Activated CD4-positive, CD25-positive, alpha-beta regulatory T cell treated with anti-CD3 and anti-CD28 coated beads, Interleukin-2, amount 50 U/mL, for 72 hours (primary cell): ENCODE measurements at places on chromosomes 3 and 15.

- no peak for DNase-seq
These were observed 121.9 kb downstream of the BBX start for GRCh38 chr3:107644631-107645030.

GRCh38 chr15:74302821-74303359 is 64.6 kb downstream of the CYP11A1 start:
- no peak for DNase-seq

DNA sequence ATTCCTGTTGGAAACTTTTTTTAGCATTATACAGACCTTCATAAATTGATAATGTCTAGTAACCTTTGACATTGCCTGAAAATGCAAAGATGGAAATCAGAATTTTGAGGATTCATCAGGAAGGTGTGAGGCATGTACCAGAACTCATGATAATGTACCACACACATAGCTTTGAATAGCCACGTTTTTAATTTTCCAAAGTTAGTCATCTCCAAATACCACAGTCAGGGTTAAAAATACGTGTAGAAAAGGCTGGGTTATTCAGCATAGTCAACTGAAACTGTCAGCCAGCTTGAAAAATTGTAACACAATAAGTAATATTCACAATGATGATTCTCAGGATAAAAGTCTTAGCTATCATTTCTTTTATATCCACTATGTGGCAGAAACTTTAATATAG is 102.0 kb upstream of the THRB start:
- no peak for DNase-seq

GRCh38 chr15:69225355-69226022 is 65.1 kb downstream of the GLCE start:
- DNase-seq = no peak

- DNase-seq = no peak
These were observed 4.7 kb downstream of the ATG7 start for GRCh38 chr3:11276901-11277300.

DNA sequence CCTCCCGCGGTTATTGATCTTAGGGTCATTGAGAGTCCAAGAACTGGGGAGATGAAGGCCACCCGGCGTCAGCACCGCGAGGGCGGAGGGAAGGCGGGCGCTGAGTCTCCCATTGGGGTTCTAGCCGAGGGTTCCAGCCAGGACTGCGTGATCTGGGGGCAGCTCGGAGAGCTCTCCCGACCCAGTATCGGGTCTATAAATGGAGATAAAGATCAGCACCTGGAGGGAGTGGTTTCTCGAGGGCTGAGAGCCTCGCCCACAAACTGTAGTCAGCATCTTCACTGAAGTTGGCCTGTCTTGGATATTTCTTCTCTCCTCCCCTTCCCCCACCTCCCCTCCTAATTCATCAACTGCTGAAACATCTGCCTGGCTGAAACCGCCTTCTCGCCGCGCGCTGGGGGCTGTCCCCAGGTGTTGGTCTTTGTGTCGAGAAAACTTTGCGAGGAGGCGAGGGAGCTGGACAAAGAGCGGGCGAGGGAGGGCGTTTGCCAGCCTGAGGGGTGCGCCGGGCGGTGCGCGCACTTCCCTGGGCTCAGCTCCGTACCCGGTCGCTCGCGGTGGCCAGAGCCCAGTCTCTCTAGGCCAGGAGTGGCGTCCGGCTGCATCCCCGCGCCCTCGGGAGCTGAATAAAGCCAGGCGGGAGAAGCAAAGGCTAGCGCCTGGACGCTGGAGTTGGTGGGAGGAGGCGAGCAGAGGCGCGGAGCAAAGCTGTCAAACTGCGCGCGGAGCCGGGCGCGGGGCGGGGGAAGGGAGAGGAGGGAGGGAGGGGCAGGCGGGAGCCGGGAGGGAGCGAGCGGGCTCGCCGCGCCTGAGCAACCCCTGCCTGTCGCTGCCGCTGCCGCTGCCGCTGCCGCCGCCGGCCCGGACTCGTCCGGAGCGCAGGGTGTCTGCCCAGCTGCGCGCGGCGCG is at the start of gene ST8SIA2:
TSS of gene ST8SIA2 (plus strand) at position 811 of the 909 bp plus-strand sequence. CDS start 184 bp downstream, outside the sequence.
- no peak for DNase-seq

DNA sequence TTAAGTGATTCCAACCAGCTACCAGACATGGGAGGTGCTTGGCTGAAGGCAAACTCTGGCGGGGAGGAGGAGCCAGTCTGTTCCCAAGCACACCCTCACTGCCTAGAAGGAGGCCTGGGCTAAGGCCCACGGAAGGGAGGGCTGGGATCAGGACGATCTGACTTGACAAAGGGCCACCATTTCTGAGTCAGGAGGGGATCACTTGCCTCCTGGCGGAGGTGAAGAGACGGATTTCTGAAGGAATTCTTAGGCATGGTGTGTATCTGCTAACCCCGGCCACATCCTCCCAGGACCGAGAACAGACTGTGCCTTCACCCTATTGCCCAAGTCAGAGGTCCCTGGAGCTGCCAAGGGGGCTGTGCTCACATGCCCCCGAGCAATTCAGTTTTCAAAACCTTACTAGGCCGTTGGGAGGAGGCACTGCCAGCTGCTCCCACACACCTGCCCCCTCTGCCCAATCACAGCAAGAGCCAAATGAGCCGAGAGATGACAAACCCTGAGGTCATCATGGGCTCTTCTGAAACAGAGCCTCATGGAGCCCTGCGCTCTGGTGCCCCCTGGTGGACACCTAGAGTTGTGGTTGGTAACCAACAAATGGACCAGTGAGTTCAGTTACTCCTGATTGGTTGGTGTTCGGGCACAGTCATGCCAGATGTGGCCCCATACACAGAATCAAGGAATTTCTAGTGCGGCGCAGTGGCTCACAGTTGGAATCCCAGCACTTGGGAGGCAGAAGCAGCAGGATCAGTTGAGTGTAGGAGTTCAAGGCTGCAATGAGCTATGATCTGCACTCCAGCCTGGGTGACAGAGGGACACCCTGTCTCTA is 6.5 kb upstream of the TNK2 start:
- DNase-seq = peak; percentile 94

DNA sequence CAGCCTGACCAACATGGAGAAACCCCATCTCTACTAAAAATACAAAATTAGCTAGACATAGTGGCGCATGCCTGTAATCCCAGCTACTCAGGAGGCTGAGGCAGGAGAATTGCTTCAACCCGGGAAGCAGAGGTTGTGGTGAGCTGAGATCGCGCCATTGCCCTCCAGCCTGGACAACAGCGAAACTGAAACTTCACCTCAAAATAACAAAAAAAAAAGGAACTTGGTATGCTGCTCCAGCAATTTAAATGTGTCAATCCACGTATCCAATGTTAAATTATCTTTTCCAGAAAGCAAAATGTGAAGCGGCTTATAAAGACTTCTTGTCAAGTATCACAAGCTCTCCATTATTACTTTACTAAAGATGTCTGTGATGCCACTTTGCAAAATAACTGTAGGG is 9.9 kb upstream of the ARIH1 start:
- no peak for DNase-seq

DNA sequence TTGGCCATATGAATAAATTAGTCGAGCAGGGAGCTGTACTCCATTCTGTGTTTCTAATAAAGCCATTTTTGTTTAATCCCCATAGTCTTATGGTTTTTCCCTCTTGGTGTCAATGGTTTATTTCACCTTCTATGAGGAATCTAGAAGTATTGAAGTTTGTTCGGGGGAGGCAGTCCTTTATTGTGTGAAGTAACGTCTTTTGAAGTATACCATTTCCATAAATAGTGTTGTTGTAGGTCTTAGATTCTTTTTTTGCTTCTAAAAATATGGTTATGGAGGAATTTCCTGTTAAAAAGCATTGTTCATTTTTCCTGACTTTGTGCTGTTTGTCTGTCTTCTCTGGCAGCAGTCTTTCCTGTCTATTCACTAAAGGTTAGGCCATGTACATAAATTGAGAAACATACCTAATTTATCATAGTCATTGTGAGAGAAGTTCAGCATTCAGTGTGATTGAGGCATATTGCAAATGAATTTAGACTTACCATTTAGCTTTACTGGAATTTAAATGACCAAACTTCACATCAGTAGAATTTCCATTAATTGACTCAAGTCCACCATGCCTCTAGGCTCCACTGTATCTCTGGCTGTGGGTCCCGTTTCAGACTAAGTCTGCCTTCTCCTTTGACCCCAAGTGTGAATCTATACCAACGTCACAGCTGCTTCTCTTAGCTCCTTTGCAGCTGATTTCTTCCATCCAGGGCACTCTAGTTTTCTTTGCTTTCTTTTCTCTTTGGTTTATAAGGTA is 37.3 kb downstream of the YEATS2 start:
- no peak for DNase-seq

DNA sequence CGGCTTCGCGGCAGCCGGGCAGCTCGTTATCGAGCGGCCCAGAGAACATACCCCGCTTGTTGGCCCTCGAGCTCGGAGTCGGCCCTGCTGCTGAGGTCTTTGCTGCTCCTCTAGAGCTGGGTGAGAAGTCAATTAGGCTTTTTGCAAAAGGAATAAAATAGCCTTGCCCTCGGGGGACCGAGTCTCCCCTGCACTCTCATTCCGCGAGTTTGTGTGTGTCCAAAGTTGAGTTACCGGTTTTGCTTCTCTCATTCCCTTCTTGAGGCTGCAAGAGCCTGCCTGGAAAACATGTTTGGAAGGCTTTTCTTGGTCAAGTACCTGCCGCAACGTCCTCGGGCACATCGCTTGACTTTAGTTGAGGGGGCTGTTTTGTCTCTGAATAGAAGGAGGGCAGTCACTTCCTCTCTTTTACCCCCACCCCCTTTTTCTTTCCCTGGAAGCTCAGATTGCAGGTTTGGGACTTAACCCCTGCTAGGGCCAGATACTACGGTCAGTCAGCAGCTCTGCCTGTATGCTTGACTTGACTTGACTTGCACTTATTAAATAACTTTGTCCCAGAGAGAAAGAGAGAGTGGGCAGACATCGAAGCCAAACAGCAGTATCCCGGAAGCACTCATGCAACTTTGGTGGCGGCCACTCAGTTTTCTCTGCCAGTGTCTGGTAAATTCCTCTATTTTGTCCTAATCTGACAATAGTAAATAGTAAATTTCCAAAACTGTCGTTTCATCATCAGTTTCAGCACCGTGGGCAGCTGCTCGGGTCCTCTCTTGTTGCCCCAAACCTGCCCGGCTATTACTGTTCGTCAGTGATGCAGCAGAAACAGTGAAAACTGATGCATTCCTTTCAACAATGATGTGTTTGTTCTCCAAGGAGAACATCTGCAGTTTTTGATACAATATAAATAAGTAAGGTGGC is 609 bp downstream of the RNF13 start:
- DNase-seq = no peak
